ENCODE measurements at places on chromosomes 16 and 17.

DNA sequence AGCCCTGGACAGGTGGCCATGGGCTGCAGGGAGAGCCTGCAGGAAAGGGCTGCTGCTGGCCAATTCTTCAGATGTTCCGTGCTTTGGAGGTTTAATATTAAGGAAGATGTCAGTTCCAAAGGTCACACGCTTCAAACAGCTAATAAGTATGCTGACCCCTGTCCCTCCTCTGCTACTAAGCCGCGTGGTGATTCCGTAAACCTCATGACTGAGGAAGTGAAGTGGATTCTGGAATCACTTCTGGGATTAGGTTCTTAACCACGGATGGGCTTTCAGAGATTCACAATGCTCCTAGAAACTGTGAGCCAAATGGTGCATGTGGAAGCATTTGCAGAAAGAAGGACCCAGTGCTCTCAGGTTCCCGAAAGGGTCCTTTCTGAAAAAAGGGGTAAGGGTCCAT lies 28.5 kb upstream of the ERN1 start:
- no peak for DNase-seq

- no peak for DNase-seq
Measured at GRCh38 chr17:31548709-31549108, 157.2 kb downstream of the RAB11FIP4 start.

GRCh38 chr16:51237207-51237606 lies 86.1 kb upstream of the SALL1 start:
- no peak for DNase-seq

- no peak for DNase-seq
Measured at GRCh38 chr16:78684030-78684611, 584.7 kb downstream of the WWOX start.

GRCh38 chr17:57945996-57946797 lies 9.0 kb downstream of the CUEDC1 start:
- no peak for DNase-seq

- no peak for DNase-seq
Measured at GRCh38 chr17:61928101-61928436, 287 bp upstream of the INTS2 start.

DNA sequence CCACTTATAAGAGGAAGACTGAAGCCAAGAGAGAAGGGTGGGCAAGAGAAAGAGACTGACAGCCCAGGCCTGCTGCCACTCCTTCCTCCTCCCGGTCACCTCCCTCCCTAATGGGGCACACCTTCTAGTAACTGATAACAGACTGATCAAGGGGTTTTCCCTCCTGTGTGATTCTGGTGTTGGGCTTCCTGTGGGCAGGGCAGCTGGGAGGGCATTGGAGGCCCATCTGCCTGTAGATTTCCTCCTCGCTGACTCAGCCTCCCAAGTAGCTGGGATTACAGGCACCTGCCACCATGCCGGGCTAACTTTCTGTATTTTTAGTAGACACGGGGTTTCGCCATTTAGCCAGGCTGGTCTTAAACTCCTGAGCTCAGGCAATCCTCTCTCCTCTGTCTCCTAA lies 16.2 kb downstream of the CA4 start:
- no peak for DNase-seq

DNA sequence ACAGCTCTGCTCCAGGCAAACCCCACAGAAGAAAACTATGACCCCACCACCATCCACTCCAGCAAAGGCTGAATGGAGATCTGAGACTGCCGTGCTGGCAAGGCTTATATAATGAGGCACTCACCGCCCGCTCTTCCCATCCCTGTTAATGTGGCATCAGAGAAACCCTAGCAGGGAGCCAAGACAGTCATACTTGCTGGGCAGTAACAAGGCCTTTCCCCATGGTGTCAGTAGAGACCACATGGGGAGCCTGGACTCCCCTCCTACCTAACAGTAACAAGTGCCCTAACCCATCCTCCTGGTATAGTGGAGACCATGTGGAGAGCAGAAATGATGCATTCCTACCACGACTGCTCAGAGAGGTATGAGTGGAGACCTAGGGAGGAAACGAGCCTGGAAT lies 235.2 kb downstream of the C16orf78 start:
- no peak for DNase-seq

DNA sequence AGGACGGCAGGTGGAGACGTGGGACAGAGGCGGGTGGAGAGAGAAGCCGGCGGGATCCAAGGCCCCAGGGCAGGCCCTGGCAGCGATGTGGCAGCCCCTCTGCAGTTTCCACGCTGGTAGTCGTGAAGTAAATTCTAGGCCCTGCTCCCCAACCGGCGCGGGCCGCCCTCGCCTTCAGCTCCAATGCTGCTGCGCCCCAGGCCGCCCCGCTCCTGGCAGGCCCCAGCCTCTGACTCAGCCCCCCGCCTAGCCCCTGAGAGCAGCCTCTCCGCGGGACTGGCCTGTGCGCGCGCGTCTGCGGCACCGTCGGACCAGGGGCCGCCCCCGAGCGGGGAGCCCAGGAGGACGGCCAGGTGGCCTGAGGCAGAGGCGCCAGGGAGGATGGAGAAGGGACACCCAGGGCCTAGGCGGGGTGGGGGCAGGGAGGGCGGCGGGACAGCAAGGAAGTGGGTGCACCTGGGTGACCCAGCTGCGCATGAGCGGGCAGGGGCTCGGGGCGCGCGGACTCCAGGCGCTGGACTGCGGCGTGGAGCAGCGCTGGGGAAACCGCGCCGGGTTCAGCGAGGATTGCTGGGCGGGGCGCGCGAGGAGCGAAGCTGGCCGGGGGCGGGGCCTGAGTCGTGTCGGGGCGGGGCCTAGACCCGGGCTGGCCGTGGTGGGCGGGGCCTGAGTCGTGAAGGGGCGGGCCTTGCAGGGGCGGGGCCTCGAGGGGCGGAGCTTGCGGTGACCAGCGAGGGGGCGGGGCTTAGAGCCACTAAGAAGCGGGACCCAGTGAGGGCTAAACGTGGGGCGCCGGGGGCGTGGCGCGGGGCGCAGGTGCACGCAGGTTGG lies 29.6 kb downstream of the ZNF778 start:
- DNase-seq = no peak

- DNase-seq = no peak
Measured at GRCh38 chr17:19270704-19271611, 33.8 kb downstream of the EPN2 start.

DNA sequence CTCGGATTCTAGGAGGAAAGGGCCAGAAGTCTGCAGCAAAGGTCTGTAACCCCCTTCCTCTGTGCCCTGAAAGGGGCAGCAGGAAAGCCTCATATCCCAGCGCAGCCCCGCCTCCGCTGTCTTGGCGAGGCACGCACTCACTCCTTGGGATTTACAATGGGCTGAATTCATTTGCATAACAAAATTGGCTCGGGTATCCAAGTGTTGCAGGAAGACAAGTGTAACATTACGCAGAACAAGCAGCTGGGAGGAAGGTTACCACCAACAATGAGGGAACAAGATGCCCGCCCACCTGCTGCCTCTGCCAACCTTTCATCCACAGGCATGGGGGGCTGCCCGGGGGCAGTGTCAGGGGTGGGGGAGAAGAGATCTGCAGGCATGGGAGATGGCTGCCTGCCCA lies 130.4 kb downstream of the MRM1 start:
- DNase-seq = no peak

DNA sequence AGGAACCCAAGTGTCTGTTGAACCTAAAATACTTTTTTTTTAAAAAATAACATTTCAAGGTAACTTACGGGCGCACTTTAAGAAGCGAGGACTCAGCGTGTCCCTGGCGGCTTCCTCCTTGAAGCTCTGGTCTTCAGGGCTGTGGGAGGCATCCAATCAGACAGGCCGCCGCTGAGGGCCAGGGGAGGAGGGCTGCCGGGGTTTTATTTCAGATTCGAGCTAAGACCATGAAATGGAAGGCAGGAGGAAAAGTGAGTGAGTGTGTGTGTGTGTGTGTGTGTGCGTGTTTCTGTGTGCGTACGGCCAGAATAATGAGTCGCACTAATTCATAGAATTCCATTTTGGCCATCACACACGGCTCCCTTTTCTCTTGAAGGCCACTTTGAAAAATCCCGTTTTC lies 41.1 kb downstream of the C16orf78 start:
- DNase-seq = no peak

DNA sequence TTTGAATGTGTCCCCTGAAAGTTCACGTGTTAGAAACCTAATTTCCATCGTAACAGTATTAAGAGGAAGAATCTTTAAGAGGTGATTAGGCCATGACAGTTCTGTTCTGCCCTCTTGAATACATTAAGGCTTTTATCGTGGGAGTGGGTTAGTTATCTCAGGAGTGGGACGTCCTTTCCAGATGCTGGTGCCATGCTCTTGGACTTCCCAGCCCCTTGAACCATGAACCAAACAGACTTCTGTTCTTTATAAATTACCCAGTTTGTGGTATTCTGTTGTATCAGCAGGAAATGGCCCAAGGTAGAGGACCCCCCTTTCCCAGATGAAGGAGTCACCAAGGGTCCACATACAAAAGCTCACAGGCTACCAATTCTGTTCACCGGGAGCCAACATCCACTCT lies 10.1 kb downstream of the GTF3C1 start:
- no peak for DNase-seq

- DNase-seq = no peak
Measured at GRCh38 chr17:32519228-32520103, 32.7 kb downstream of the CDK5R1 start.

DNA sequence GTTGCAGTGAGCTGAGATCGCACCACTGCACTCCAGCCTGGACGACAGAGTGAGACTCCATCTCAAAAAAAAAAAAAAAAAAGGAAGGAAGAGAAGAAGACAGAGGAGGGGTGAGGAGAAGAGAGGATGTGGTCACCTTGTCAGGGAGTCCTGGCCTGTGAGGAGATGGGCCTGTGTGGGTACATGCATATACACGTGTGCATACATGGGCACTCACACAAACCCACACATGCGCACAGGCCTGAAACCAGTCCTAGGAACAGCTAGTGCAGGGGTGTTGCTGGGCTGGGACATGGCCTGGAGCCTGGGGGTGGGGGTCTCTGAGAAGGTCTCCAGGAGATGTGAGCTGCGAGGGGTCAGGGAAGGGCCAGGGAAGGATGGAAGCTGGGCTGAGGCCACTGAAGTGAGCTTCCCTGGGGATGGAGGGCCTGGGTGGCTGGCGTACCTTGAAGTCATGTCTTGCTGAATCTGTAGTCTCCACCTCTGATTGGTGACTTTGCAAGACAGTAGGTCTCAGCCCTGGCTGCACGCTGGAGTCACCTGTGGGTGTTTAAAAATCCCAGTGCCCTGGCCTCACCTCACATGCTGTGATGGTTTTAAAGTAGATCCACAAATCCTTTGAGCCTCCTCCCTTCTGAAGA lies 72.4 kb downstream of the MRM1 start:
- DNase-seq = no peak

GRCh38 chr16:69921127-69921526 lies 30.0 kb upstream of the CLEC18A start:
- no peak for DNase-seq

- DNase-seq = no peak
Measured at GRCh38 chr16:21565861-21566669, 33.3 kb upstream of the METTL9 start.

DNA sequence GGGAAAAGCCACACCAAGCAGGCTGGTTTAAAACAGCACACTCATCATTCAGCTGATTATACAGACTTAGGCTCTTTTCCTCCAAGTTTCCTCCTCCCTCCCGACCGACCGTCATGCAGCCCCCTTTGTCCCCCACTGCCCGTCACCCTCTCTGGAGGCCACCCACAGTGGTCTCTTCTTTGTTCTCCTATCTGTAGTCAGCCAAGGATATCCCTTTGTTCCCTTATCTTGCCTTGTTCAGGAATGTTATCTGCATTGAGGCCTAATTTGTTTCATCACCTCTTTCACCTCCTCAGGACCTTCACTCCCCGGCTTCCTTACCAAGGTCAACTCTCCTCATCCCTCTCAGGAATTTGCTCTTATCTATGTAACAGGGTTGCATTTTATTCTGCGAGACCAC lies 186.4 kb upstream of the CDH13 start:
- DNase-seq = no peak

DNA sequence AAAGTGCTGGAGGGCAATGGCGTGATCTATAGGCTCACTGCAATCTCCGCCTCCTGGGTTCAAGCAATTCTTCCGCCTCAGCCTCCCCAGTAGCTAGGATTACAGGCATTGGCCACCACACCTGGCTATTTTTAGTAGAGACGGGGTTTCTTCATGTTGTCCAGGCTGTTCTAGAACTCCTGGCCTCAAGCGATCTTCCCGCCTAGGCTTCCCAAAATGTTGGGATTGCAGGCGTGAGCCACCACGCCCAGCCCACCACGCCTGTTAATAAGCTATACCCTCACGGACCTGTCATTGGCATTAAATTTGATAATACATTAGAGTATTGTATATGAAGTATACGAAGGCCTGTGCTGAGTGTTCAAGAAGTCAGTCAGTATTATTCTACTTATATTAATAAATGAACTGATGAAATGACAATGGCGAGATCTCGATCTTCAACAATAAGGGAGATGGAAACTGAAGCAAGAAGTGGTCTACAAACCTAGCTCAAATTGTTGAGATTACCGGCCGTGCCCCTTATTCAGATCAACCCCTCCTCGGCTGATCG lies 818 bp upstream of the BCAS3 start:
- DNase-seq = no peak

DNA sequence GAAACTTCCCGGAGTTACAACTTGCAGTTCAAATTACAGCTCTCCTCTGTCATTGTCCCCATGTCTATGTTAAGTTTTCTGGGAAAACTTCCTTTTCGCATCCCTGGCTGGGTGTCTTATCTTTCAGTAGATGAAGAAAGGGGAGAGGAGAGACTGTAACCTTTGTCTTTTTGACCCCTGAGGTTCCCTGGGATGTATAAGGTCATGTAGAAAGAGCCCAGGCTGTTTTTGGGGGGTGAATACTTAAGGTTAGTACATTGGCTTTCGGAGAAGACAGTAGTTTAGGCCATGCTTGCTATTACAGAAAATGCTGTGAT lies 31.1 kb downstream of the HS3ST3B1 start:
- no peak for DNase-seq

DNA sequence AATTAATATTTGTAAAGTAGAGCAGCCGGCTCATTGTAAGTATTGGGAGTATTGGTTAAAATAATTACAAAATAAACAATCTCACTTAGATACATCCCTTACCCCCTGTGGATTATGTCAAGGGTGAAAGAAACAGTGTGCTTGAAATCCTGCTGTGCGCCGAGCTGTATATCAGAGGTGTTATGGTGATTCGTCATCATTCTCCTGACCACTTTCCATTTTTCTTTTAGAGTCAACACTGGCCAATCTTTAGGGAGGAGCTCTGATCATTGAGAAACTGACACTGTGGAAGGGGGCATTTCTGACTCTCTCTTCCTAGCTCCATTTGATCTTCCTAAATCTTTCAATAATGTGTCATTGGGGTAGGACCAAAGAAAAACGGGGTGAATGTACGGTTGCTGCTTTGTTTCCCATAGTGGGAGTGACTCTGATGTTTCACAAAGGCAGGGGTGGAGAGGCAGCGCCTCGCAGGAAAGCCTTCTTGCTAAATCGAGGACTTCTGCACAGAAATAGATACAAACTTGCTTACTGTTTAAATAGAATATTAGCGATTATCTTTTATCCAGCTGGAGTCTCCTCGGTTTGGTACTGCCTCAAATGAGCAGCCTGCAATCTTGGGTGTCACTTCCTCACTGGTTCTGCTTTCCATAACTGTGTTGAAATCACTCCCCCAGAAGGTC lies 123.4 kb downstream of the PRKCB start:
- DNase-seq = no peak

- DNase-seq = no peak
Measured at GRCh38 chr16:49542391-49542891, 168.8 kb downstream of the C16orf78 start.
